ENCODE measurements at places on chromosomes 2 and 18. TPM values are rescaled to one million over a fixed set of nuclear protein-coding genes. Genes with fewer than 3 reads are reported as not detected.

The ABCG8 gene
- 0.05 TPM for polyA plus RNA-seq

The POTEJ gene
- not detected for polyA plus RNA-seq

The PREB gene
- 51.0 TPM for polyA plus RNA-seq

The OXER1 gene
- polyA plus RNA-seq, result 0.52 TPM

The DHRS9 gene
- polyA plus RNA-seq, result 2.0 TPM

The ALPI gene
- not detected for polyA plus RNA-seq

The TM4SF20 gene
- not detected for polyA plus RNA-seq

The GPR55 gene
- polyA plus RNA-seq, result 0.56 TPM

The LOXL3 gene
- polyA plus RNA-seq, result 0.25 TPM

GRCh38 chr2:163368655-163369054 is 367.2 kb downstream of the FIGN start:
- no peak for DNase-seq
- H3K36me3 ChIP-seq, result no peaks in the 10 kb centered on the region
- H3K4me3 ChIP-seq, result no peak overlapping the region

DNA sequence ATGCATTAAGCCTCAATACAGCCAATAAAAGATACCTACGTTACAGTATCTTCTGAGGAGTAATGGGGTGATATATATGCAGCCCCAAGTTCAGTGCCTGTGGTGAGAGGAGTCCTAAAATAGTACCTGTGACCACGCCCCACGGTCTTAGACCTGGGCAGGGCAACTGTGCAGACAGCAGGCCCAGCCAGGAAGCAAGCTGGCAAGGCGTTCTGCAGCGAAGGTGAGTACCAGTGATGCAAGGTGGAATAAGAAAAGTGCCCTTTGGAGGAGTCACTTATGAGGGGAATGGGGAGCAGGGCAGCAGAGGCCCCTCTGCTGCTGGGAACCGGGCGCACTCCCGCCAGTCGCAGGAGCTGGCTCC is 12.7 kb upstream of the MAP3K2 start:
- no peak for DNase-seq
- peaks cover 5% of the 10 kb centered on the region for H3K27me3 ChIP-seq
- H3K4me1 ChIP-seq, result peaks cover 20% of the 10 kb centered on the region
- no peak overlapping the region for H3K4me3 ChIP-seq
- no peak overlapping the region for H3K27ac ChIP-seq

DNA sequence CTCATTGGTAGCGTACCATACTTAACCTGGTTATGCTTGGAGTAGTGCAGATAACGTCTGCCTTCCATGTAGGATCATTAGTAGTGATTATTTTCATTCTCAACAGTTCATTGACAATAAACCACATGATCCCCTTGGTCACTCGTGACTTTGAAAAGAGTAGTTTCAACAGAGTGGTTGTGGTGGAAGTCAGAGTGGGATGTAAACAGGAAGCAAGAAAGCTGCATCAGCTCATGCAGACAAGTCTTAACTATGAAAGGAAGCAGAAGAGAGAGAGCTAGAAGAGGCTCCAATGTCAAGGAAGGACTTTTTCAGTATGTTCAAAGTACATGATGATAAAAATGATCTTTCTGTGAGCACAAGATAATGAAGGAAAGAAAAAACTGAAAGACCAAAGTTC is 287.4 kb downstream of the MBD2 start:
- no peak for DNase-seq
- H3K4me1 ChIP-seq, result no peaks in the 10 kb centered on the region
- no peak overlapping the region for H3K27ac ChIP-seq
- H3K4me3 ChIP-seq, result no peak overlapping the region

GRCh38 chr2:234329202-234329960 is 167.5 kb downstream of the ARL4C start:
- peaks cover 21% of the 10 kb centered on the region for H3K4me1 ChIP-seq
- DNase-seq, result no peak
- H3K27ac ChIP-seq, result no peak overlapping the region
- peaks cover 5% of the 10 kb centered on the region for H3K36me3 ChIP-seq
- no peak overlapping the region for H3K4me3 ChIP-seq

- H3K36me3 ChIP-seq, result no peaks in the 10 kb centered on the region
- H3K4me3 ChIP-seq, result no peak overlapping the region
- peaks cover 13% of the 10 kb centered on the region for H3K27me3 ChIP-seq
- H3K27ac ChIP-seq, result no peak overlapping the region
- DNase-seq, result no peak
Observed at GRCh38 chr2:169286624-169287231, 75.6 kb downstream of the LRP2 start.

DNA sequence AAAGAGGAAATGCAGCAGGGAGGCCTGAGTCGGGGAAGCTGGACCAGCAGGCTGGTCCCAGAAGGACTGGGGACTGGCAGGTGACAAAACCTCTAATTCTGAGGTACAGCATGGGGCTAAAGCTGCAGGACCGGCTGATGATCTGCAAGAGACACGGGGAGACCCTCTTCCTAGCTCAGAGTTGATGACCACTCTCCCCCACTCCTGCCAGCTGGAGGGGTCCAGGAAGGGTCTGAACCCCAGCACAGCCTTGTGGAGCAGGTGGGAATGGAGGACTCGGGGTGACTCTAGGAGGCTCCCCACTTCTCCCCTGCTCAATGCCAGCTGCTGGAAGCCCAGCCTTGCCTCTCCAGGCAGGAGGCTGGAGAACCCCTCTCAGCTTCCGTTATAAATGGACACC is 67.7 kb downstream of the TWIST2 start:
- no peak overlapping the region for H3K27ac ChIP-seq
- DNase-seq, result no peak
- no peak overlapping the region for H3K4me3 ChIP-seq
- peaks cover 2% of the 10 kb centered on the region for H3K27me3 ChIP-seq

GRCh38 chr2:25738383-25739343 is 65.3 kb upstream of the DTNB start:
- no peak overlapping the region for H3K4me3 ChIP-seq
- DNase-seq, result no peak
- no peaks in the 10 kb centered on the region for H3K27me3 ChIP-seq
- peaks cover 6% of the 10 kb centered on the region for H3K36me3 ChIP-seq

- no peaks in the 10 kb centered on the region for H3K4me1 ChIP-seq
- no peak for DNase-seq
Observed at GRCh38 chr18:24075767-24076597, 61.4 kb downstream of the TTC39C start.

DNA sequence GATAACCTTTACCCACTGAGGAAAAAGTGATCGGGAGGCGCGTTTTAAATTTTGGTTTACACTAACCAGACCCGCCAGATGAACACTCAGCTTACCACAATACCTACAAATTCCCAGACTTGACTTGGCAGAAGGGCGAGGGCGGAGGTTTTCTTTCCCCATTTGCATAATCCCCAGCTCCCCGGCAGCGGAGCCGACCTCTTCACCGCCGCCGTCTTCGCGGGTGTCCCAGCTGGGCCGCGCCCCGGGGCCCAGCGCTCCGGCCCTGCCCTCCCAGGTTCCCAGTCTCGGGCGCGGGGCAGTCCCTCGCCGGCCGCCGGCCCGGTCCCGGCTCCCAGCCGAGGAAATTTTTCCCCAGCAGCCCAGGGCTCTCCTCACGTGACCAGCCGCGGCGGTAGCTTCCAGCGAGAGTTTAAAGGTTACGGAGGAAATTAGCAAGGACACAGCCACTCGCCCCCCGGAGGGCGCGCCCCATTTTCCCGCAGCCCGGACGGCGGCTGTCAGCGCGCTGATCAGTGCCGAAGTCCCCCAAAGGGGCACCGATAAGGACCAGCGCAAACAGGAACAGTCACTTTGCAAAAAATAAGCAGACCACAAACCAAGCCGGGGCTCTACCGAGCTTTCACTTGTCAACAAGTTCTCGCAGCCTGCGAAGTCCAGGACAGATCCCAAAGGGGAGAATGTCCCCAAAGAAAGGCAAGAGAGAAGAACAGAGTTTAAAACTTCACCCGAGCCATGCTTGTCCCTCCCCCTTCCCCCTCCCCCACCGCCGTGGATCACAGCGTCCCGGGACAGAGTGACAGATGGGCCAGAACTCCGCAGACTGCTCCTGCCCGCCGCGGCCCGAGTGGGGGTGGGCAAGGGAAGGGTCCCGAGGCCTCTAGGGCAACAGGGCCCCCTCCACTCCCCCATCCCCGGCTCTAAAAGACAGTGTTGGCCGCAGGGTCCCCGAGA is 1.3 kb upstream of the PRKCE start:
- no peaks in the 10 kb centered on the region for H3K27me3 ChIP-seq
- peak overlapping the region; percentile 95 for H3K27ac ChIP-seq
- H3K4me1 ChIP-seq, result peaks cover 50% of the 10 kb centered on the region
- peak overlapping the region; percentile 80 for H3K4me3 ChIP-seq
- peak; percentile 42 for DNase-seq

DNA sequence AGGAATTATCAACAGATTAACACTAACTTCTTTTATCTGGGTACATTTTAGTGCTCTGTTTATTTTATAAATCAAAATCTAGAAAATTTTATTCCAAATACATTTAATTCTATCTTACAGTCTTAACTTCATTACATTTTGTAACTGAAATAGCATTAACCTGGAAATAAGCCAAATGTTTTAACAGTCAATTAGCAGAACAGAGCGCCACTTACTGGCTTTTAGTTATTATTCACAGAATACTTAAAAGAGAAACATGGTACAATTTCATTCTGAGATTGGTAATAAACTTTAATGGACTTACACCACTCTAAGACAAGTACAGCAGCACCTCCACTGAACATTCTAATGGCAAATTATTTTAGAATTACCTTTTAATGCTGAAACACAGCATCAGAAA is 38.6 kb downstream of the SS18 start:
- no peak for DNase-seq
- peaks cover 5% of the 10 kb centered on the region for H3K4me1 ChIP-seq
- H3K4me3 ChIP-seq, result no peak overlapping the region
- no peaks in the 10 kb centered on the region for H3K27me3 ChIP-seq

GRCh38 chr2:33729353-33729752 is 130.3 kb upstream of the FAM98A start:
- no peaks in the 10 kb centered on the region for H3K27me3 ChIP-seq
- H3K36me3 ChIP-seq, result no peaks in the 10 kb centered on the region
- H3K4me1 ChIP-seq, result no peaks in the 10 kb centered on the region
- no peak overlapping the region for H3K4me3 ChIP-seq
- no peak for DNase-seq

GRCh38 chr2:234029150-234029733 is 21.3 kb upstream of the SPP2 start:
- no peak overlapping the region for H3K27ac ChIP-seq
- H3K36me3 ChIP-seq, result peaks cover 7% of the 10 kb centered on the region
- no peak for DNase-seq
- H3K4me1 ChIP-seq, result peaks cover 7% of the 10 kb centered on the region

- peaks cover 7% of the 10 kb centered on the region for H3K36me3 ChIP-seq
- no peak overlapping the region for H3K4me3 ChIP-seq
- no peak overlapping the region for H3K27ac ChIP-seq
- peaks cover 10% of the 10 kb centered on the region for H3K4me1 ChIP-seq
Observed at GRCh38 chr2:37590119-37590571, 81.3 kb downstream of the CDC42EP3 start.

- H3K36me3 ChIP-seq, result peaks cover 9% of the 10 kb centered on the region
- no peak overlapping the region for H3K27ac ChIP-seq
- H3K4me1 ChIP-seq, result no peaks in the 10 kb centered on the region
- no peak overlapping the region for H3K4me3 ChIP-seq
- H3K27me3 ChIP-seq, result no peaks in the 10 kb centered on the region
- no peak for DNase-seq
Observed at GRCh38 chr2:207206011-207206410, 40.3 kb upstream of the KLF7 start.

GRCh38 chr18:60189856-60190255 is 182.7 kb downstream of the MC4R start:
- H3K4me1 ChIP-seq, result no peaks in the 10 kb centered on the region
- H3K4me3 ChIP-seq, result no peak overlapping the region
- H3K27ac ChIP-seq, result no peak overlapping the region
- H3K36me3 ChIP-seq, result no peaks in the 10 kb centered on the region
- DNase-seq, result no peak

GRCh38 chr2:171391532-171391931 is 42.3 kb downstream of the METTL8 start:
- H3K4me3 ChIP-seq, result no peak overlapping the region
- H3K27me3 ChIP-seq, result no peaks in the 10 kb centered on the region
- no peaks in the 10 kb centered on the region for H3K36me3 ChIP-seq
- no peak for DNase-seq

- no peak for DNase-seq
- H3K4me1 ChIP-seq, result no peaks in the 10 kb centered on the region
Observed at GRCh38 chr18:28582724-28583123, 405.8 kb upstream of the CDH2 start.

DNA sequence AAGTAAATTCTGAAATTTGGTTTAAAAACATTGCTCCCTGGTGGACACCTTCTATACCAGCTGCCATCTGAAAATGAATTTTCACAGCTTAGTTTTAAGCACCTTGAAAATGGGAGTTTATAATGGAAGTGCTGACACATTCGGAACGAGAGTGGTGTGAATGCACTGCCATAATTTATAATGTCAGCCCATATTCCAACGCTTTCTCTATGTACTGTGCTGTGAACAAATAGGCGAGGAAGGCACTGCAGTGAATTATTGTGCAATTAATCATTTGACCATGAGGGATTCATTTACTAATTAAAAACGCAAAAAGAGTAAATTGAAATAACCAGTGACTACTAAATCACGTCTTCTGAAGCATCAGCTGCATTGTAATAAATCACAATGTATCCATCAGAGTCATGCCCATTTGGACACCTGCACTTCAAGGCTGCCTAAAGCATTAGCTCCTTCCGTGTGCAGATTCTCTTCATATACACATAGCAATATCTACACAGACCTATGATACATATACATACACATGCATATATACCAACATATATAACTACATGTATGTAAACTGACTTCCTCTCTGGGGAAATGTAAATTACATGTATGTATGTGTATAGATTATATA is 699.8 kb downstream of the GALR1 start:
- no peak overlapping the region for H3K4me3 ChIP-seq
- no peak for DNase-seq
- H3K27ac ChIP-seq, result peak overlapping the region; percentile 4
- no peaks in the 10 kb centered on the region for H3K4me1 ChIP-seq
- no peaks in the 10 kb centered on the region for H3K27me3 ChIP-seq
- H3K36me3 ChIP-seq, result no peaks in the 10 kb centered on the region

GRCh38 chr18:778194-778927 is 33.7 kb downstream of the YES1 start:
- no peak overlapping the region for H3K27ac ChIP-seq
- H3K4me3 ChIP-seq, result no peak overlapping the region
- H3K36me3 ChIP-seq, result no peaks in the 10 kb centered on the region
- DNase-seq, result no peak
- H3K4me1 ChIP-seq, result no peaks in the 10 kb centered on the region

All from naive B cell (primary cell).